Jurkat, Clone E6-1 (cell line): ENCODE measurements at places on chromosomes 2 and 18.

- DNase-seq, result no peak
Measured at GRCh38 chr2:190791976-190792575, 88.5 kb upstream of the GLS start.

GRCh38 chr18:49368876-49369440, 91.5 kb downstream of the DYM start:
- no peak for DNase-seq

- DNase-seq, result no peak
Measured at GRCh38 chr2:138023298-138023697, 59.0 kb downstream of the HNMT start.

DNA sequence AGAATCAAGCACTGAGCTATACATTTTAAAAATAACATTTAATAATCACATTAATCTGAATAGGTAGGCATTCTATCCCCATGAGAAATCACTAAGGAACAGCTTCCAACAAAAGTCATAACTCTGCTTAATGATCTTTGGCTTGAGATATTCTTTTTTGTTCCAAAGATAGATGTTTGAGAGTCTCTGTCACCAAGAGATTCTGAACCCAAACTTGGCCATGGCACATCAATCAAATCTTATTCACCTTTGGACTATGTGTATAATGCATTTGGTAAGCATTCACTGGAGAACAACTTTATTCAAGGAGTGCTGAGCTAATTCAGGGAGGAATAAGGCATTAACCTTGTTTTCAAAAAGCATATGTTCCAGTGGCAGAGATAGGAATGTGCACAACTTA, 743.3 kb downstream of the SLC4A3 start:
- DNase-seq, result no peak

- DNase-seq, result no peak
Measured at GRCh38 chr2:65232636-65233035, 5.0 kb downstream of the ACTR2 start.

DNA sequence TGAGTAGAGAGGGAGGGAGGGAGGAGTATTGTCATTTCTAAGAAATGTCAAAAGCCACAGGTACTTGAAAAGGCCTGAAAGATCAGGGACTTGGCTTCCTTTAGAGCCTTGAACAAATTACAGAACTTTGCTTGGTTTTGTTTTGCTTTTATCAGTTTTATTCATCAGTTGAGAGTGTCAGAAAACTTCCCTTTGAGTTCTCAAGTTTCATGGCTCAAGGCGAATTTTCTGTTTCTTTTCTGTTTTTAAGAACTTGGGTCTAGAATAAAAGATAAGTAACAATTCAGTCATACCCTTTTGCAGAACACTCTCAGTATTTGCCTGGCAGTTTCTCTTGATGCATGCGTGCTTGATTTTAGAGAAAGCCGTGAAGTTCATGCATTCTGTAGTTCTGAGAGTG, 531.9 kb downstream of the PARD3B start:
- DNase-seq, result no peak

- DNase-seq, result no peak
Measured at GRCh38 chr2:159052157-159052601, 83.7 kb downstream of the TANC1 start.

GRCh38 chr18:48956356-48956755, 5.6 kb upstream of the SMAD7 start:
- no peak for DNase-seq

- DNase-seq, result no peak
Measured at GRCh38 chr2:240322231-240322955, 113.1 kb upstream of the GPC1 start.

- no peak for DNase-seq
Measured at GRCh38 chr18:5585653-5586052, 41.9 kb upstream of the EPB41L3 start.

- no peak for DNase-seq
Measured at GRCh38 chr2:43071599-43072550, 154.5 kb downstream of the ZFP36L2 start.

GRCh38 chr2:160085662-160086061, 23.2 kb upstream of the PLA2R1 start:
- no peak for DNase-seq

- no peak for DNase-seq
Measured at GRCh38 chr2:167386694-167387093, 498.4 kb downstream of the XIRP2 start.
